ENCODE measurements at places on chromosomes 1 and 21.

- DNase-seq: no peak
These were observed 963 bp upstream of the CYP4B1 start for GRCh38 chr1:46797696-46798470.

GRCh38 chr1:21338573-21339355 is 48.5 kb upstream of the ECE1 start:
- DNase-seq: no peak

- no peak for DNase-seq
These were observed 34.0 kb downstream of the FOXO6 start for GRCh38 chr1:41394959-41395956.

DNA sequence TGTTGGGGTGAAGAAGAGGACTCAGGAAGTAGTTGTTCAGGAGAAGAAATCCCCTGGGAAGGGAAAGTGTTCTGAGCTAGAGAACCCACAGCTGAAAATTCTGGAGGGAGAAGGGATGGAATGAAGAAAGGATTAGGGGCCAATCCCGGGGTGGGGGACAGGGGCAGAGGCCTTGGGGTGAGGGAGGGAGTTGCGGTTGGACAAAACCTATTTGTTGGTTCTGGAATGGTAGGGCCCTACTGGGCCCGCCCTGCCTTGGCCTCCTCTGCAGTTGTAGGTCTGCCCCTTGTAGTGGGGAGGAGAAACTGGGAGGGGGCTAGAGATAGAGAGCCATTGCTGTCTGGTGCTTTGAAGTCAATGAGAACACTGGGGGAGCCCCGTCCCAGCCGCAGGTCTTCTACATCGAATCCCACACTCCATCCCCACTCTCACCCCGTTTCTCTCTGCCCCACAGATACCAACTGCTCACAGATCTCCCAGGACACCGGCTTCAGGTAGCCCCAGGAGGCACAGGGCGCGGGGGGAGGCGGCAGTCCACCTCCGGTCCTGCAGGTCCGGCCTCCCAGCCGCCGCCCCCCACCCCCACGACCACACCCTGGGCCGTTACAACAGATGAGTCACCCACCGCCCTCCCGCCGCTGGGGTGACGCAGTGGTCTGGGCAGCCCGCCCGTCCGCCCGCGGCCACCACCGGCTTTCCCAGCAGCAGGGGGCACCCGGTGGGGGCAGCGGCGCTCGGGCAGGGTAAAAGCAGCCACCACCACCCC is 1.1 kb downstream of the TAGLN2 start:
- no peak for DNase-seq

GRCh38 chr1:233075915-233076295 is 125.5 kb downstream of the NTPCR start:
- no peak for DNase-seq

DNA sequence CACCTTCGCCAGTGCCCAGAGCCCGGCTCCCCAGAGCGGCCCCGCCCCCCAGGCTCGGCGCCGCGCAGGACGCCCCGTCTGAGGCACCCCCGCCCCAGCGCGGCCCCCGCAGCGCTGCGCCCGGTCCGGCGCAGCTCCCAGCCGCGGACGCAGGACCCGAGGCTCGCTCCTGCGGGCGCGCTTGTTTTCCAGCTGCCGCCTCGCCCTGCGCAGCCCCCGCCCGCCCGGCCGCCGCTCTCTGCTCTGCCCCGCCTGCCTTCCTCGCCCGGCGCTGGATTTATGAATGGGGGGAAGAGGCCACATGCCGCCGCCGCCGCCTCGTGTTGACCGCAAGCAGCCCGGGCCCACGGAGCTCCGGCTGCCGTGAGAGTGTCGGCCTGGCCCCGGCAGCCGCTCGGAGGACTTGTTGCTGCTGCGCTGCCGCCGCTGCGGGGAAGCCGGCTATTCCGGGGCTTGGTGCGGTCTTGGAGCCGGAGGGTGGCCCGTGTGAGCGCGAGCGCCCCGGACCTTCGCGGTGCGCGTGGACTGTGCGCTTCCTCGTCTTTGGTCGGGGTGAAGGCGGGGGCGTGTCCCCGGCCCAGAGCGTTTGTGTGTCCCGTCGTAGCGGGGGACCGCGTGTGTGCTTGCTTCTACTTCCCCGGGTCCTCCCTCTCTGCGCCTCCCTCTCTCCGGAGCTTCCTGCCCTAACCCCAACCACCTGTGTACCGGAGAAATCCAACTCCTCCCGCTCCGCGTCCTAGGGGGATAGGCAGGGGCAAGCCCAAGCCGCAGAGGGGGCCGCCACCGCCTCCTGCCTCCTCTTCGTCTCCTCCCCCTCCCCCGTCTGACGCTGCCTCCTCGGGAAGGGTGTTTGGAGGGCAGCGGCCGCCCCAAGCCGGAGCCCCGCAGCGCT is 736 bp downstream of the KCNC4 start:
- DNase-seq: no peak

Data from epithelial cell of proximal tubule (primary cell).